ENCODE measurements at places on chromosomes 7 and 10.

DNA sequence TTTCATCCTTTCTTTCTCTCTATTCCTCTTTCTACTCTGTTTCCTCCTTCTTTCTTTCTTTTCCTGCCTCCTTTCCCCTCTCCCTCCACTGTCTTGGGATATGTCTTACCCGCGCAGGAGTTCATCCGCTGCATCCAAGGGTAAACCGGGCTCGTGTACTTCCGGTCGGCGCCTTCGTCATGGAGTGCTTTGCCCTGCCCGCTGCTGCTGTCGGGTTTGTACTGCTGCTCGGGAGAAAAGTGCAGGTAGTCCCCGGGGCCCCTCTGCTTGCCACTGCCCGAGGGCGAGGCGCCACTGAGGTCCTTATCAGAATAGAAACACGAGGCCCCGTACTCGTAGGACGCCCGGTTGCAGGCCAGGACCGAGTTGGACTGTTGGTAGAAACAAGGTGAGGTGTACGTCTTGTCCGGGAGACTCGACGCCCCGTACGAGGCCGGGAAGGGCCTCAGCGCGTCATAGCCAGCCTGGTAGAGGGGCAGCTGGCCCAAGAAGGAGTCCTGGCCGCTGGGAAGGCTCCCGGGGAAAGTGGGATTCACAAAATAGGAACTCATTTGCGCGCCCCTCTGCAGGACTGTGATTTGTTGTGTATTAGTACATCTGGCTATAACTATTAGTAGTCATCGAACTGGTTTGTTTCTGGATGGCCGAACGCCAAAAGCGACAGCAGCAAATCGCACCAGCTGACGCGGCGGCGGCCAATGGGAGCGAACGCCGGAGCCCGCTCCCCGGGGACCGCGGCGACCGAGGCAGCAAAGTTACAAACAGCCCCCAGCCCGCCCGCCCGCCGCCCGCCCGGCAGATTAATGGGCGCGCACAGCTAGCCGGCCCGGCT, at the start of gene HOXA6:
Gene HOXA6, minus strand, starts transcription at position 576 of the 832 bp plus-strand sequence. Its CDS starts 25 bp downstream, at position 551.
- DNase-seq, result no peak

- DNase-seq, result no peak
Measured at GRCh38 chr10:111990734-111991133, 192.8 kb downstream of the GPAM start.

GRCh38 chr10:49463605-49464004, 67.7 kb upstream of the DRGX start:
- DNase-seq, result no peak

DNA sequence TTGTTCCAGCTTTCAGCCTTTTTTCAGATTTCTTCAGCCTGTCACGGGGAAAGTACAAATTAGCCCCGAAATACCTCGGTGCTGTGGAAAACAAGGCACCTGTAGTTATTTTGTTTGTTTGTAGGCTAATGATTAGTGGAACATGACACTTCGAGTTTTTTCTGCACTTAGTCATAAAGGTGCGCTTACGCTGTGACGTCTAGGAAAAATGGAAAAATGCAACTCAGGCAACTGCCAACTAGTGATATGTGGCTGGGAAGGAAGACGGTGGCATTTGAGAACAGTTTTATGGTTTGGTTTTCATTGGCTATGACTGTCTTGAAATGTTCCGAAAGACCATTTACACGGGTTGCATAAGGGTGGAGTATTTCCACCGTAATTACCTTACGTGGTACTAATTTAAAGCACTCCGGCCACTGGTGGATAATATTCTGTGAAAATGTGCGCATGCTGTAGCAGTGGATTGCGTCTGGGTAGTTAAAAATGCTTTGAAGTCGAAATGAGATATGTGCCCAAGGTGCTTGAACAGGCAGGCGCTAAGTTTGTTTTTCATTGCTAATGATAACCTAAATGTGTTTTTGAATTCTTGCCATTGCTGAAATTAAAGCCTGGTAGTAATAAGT, 94.5 kb upstream of the CELF2 start:
- no peak for DNase-seq

- DNase-seq, result no peak
Measured at GRCh38 chr10:37390926-37391325, 265.5 kb downstream of the ANKRD30A start.
